ENCODE measurements at places on chromosomes 12 and 14. TPM values are rescaled to one million over a fixed set of nuclear protein-coding genes. Genes with fewer than 3 reads are reported as not detected.

RPL10L gene
- total RNA-seq: not detected

PITPNM2 gene
- total RNA-seq: 16.3 TPM

PXN gene
- total RNA-seq: 57.0 TPM

GPR68 gene
- total RNA-seq: 23.2 TPM

FGD4 gene
- total RNA-seq: 19.2 TPM

OR4E2 gene
- total RNA-seq: not detected

IRAK3 gene
- total RNA-seq: 10.8 TPM

Data from smooth muscle cell of trachea (primary cell).